ENCODE measurements at places on chromosomes 16 and 17.
A peak's percentile ranks its signal among the peaks of the same experiment; 100 is the strongest.

DNA sequence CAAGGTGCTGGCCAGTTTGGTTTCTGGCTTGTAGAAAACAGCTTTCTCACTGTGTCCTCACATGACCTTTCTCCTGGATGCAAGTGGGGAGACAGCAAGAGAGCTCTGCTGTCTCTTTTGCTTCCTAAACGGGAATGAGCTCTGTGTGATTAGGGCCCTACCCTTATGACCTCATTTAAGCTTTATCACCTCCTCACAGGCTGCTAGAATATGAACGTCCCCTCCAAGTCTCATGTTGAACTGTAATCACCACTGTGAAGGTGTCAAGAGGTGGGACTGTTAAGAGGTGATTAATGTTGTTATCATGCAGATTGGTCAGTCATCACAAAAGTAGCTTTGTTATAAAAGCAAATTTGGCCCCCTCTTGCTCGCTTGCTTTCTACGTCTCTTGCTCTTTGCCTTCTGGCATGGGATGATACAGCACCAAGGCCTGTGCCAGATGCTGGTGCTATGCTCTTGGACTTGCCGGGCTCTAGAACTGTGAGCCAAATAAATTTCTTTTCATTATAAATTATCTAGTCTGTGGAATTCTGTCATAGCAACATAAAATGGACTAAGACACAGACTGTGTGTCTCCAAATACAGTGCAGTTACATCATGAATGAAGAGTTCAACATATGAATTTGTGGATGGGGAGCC is 14.8 kb upstream of the POLR3E start:
- no peak for DNase-seq

DNA sequence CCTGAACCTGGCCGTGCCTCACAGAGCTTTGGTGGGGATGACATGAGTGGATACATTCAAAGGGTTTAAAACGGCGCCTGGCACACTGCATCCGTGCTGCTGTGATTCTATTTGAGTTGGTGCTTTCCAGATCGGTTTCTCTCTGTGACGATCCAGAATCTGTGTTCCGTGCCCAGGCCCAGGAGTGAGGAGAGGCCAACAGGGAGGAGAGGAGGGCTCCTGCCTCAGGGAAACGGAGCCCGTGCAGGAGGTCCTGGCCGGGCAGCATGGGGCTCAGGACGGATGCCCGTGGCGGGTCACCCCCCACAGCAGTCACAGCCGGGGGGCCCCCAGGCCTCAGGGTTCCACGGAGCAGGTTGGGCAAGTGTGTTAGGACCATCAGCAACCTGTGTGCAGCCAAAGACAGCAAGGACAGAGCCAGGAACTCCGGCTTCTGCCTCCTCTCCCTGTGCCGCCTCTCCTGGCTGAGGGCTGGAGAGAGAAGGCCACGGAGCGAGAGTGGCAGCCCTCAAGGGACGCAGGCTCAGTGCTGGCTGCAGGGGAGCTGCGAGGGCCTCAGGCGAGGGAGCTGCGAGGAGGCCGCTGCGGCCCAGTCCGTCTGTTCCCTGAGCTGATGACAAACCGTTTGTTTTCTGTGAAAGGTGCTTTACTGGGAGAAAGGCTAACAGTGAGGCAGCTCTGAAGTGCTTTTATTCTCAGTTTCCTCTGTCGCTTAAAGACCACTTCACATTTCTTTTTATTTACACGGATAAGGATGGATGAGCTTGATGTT is 99.3 kb downstream of the METRNL start:
- DNase-seq = no peak

DNA sequence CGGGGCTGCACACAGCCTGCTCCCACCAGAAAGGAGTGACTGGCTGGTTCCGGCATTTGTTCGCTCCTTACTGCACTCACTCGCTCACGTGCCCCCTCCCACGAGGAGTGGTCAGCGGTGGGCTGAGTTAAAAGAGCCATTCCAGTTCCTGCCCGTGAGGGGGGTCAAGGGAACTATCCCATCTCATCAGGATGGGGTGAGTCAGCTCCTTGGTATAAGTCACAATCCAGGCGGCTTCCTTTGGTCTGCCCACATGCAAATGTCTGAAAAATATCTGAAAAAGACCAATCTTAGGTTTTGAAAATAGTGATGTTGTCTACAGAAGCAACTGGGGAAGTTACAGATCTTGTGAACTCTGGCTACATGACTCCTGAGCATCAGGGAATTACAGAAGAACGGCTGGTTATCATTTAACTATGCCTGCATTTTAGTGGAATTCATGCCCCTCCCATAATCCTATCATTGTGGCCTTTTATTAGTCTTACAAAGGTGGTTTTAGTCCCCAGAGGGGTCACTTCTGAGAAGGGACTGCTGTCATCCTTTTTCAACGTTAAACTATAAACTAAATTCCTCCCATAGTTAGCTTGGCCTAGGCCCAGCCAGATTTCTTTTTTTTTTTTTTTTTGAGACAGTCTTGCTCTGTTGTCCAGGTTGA is 9.8 kb upstream of the TNFSF12 start:
- DNase-seq = no peak

DNA sequence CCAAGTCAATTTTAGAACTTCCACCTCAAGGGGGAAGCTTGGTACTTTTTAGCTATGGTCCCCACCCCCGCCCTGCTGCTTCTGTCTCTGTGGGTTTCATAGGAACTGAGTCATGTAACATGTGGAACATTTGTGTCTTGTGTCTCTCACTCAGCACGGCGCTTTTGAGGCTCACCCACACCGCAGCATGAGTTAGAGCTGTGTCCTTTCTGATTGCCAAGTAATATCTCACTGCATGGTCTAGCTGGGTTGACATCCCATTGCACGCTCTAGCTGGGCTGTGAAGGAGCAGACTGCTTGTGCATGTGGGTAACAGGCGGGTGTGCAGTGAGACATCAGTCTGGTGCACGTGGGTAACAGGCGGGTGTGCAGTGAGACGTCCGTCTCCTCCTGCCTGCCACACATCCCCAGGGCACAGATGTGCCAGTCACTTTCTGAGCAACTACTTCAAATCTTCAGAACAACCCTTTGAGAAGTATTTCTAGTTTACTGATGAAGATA is 26.4 kb upstream of the SLC7A5 start:
- peak; percentile 57 for DNase-seq

DNA sequence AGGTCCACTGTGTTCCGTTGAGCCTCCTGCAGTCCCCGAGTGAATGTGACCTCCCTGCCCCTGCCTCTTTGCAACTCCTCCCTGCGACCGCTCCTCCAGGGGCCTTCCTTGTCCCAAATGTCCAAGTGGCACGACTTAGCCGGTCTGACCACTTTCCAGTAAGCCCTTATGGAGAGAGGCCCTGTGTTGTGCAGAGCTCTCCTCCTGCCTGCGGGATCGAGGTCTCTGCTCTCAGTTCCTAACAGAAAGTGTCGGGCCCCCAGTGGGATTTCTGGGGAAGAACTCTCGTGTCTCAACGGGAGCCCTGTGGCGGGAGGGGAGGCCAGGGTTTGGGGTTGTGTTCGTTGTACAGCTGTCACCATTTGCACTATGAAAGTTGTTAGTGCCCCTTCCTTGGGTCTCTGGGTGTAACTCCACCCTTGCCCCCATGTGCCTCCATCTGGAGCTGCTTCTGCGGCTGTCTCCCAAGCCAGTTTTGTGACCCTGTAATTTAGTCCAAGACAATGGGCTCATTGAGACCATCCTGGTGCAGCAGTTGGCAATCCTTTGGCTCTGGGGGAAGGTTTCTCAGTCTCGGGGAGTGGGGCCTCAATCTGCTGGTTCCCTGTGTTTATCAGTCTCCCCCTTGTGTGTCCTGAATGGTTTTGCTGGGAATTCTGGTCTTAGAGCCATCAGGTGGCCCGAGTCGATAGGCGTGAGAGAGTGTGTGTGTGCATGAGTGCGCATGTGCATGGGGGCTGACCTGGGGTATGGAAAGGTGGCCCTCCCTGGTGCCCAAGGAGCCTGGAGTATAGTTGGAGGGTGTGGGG is 234.5 kb downstream of the SEC14L1 start:
- DNase-seq = no peak

GRCh38 chr17:1029196-1029921 is 32.4 kb downstream of the TIMM22 start:
- DNase-seq = no peak

DNA sequence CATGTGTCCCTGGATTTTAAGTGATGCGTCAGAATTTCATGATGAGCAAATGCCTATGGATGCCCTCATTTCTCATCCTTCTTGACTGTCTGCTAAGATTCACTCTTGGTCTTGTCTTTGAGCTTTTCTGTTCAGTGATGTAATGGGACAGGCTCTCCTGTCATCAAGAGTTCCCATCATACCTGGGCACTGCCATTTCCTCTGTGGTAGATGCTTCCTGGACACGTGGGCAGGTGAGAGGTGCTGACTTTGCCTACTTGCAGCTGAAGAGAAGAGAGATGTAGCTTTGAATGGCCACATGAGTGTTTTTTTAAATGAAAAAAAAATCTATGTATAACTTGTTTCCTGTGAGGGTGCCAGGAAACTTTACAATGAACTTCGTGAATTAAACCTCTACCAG is 557.7 kb downstream of the MAF start:
- DNase-seq = peak; percentile 4

GRCh38 chr17:39972271-39972670 is 8.3 kb upstream of the PSMD3 start:
- no peak for DNase-seq

DNA sequence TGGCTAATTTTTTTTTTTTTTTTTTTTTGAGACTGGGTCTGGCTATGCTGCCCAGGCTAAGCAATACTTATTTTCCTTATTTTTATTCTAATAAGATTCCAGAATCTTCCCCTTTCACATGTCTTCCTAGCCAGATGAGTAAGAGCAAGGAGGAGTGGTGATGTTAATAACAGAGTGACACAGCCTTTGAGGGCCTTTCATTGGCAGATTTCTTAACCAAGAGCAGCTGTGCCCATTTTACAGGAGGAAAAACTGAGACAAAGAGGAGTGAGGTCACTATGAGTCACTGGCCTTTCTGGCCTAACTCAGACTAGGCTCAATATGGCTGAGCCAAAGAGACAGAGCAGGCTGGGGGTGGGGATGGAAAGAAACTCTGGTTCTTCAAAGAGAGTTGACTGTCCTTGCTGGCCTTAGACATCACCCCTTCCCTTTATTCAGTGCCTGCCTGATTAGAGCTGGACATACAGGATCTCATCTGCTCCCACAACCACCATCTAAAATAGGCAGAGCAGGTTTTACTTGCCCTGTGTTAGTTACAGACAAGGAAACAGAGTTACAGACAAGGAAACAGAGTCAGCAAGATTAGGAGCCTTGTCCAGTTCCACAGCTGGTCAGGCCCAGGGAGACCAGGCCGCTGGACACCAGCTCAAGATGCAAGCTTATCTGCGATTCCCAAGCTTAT is 50.0 kb upstream of the TOB1 start:
- DNase-seq = no peak

- DNase-seq = no peak
Measured at GRCh38 chr17:38449364-38449763, 21.1 kb downstream of the ARHGAP23 start.

- DNase-seq = no peak
Measured at GRCh38 chr16:72427051-72427782, 255.3 kb upstream of the PMFBP1 start.

DNA sequence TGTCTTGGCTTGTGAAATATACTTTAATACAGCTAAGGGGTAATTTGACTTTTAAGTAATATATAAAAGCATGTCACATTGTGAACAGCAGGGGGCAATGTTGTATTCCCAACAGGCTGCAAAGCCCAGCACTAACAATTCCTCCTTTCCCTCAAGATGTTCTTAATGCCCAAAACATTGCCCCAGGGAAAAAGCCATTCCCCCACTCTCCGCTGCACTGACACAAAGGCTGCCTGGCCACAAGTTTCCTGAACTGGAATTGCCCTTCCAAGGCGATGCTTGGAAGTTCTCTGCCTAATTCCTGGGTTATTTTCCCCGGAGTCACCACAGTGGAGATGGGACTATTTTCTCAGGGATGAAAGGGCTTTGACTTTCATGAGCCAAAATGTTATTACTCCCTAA is 27.2 kb downstream of the CLEC16A start:
- no peak for DNase-seq

- DNase-seq = no peak
Measured at GRCh38 chr16:10130538-10130937, 51.7 kb downstream of the GRIN2A start.

DNA sequence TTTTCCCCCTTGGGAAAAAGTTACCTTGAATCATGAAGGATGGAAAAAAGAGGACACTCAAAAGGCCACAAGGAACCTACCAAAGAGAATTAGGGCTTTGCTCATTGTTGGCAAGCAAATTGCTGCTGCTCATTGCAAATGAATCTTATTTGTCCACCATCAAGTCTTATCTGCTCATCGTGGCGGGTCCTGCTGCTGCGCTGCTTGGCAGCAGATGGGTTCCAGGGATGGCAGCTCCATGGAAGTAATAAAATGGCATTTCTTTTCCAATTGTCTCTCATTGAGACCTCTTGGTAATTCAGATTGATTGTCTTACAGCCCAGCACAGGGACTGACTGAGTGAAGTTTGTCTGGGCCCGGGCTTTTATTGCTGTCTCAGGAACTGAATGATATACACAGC is 118.7 kb downstream of the MRM1 start:
- no peak for DNase-seq

DNA sequence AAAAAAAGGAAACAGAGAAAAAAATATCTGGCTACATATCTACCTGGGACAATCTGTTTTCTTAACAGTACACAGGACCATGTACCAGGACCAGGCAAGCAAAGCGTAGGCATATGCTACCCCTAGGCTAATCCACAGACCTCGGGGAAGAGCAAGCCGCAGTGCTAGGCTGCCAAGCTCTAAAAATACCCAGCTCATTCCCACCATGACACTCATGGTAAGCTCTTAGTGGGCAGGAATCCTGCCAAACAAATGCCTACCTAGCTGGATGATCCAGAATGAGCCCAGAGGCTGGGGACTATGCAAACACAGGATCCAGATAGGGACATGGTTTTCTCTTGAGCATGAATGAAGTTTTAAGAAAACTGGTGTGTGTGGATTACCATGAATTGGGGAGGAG is 95.6 kb downstream of the GRIN2A start:
- DNase-seq = no peak

DNA sequence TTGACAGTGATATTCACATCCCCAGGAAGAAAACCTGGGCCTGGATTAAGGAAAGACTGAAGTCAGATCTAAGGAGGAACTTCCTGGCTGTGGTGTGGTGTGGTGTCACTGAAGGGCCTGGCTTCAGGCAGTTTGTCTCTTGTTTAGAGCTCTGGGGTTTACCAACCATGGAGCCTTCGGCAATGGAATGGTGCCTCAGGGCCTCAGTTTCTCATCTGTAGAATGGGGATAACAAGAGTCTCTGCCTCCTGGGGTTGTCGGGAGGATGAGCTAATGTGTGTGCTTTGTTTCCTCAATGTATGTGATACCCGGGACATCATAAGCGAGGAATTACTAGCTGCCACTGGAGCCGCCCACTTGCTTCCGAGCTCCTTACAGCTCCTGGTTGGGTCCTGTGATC is 12.7 kb downstream of the WNT3 start:
- no peak for DNase-seq

DNA sequence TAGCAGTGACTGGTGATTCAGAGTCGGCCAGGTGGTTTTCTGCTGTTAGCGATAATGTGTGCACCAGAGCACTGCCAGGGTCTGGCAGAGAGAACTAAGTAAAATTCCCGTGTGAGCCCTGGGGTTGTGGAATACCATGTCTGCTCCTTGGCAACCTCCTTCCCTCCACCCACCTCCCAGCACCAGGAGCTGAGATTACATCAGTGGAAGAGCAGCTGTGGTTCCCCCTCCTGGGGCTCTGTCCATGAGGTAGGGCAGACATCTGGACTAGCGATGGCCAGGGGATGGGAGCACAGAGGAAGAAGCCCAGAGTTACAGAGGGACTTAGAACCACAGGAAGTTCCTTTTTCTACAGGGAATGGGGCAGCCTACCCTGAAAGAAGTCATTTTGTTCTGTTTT is 15.8 kb downstream of the CLEC10A start:
- no peak for DNase-seq

All from T-helper 22 cell (primary cell).